ENCODE measurements at places on chromosomes 5 and 9.

- no peak for DNase-seq
Observed at GRCh38 chr5:149851211-149851610, 93.4 kb downstream of the PDE6A start.

DNA sequence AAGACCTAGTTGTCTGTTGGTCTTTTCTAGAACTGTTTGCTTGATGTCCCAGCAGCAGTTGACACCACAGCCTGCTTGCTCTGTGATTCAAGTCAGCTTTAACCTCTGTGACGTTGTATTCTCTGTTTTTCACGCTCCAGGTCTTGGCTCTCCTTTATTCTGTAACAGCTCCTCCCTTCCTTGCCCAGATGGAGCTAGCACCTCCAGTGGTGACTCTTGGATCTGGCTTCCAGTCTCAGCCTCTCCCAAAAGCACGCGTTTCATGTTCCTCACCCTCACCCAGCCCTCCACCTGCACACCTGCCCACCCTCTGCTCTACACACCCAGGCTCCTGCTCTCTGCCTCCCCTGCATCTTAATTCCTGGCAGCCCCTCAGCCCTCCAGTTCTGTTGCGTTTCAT, 50.6 kb downstream of the DMRT1 start:
- DNase-seq, result no peak

GRCh38 chr9:86282979-86283535, 719 bp upstream of the ISCA1 start:
- no peak for DNase-seq

- DNase-seq, result no peak
Observed at GRCh38 chr5:134490255-134490924, 35.1 kb upstream of the JADE2 start.

DNA sequence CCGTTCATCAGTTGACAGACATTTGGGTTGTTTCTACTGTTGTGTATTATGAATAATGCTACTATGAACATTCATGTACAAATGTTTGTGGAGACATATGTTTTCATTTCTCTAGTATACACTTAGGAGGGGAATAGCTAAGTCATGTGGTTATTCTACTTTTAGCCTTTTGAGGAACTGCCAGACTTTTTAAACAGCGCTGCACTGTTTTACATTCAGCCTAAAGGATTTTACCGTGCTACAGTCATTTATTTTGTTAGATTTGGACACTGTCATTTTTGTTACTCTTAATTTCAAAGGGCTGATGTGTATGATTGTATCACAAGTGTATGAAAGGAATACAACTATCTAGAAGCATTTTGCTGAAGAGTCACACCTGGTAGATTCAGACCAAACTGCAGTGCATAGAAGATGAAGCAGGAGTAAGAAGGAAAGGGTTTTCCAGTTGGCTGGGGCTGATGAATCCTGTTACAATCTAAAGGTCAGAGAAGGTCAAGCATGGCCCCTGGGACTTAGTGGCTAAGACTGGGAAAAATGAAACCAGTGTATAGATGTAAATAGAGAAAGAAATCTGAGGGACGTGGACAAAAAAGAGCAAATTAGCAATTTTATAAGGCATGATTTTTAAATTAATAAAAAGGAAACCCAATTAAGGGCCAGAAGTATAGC, 509.7 kb downstream of the PSAT1 start:
- no peak for DNase-seq

GRCh38 chr5:127447827-127448226, 69.6 kb upstream of the PRRC1 start:
- no peak for DNase-seq

DNA sequence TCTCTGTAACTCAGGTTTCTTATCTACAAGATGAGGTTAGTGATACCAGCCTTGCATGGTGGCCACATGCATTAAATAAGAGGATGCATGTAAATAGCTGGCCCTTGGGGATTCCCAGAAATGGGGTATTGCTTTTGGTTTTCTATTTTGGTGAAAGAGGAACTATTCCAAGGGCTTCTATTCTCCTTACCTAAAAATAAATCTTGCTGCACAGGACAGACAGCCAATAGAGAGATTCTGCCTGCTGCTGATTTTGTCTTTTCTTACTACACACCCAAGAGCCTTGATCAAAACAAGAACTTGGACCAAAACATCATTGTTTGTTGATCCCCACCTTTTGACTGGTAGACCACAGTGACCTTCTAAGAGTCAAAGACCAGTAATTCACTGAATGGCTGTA, 161.8 kb downstream of the PJA2 start:
- DNase-seq, result no peak

DNA sequence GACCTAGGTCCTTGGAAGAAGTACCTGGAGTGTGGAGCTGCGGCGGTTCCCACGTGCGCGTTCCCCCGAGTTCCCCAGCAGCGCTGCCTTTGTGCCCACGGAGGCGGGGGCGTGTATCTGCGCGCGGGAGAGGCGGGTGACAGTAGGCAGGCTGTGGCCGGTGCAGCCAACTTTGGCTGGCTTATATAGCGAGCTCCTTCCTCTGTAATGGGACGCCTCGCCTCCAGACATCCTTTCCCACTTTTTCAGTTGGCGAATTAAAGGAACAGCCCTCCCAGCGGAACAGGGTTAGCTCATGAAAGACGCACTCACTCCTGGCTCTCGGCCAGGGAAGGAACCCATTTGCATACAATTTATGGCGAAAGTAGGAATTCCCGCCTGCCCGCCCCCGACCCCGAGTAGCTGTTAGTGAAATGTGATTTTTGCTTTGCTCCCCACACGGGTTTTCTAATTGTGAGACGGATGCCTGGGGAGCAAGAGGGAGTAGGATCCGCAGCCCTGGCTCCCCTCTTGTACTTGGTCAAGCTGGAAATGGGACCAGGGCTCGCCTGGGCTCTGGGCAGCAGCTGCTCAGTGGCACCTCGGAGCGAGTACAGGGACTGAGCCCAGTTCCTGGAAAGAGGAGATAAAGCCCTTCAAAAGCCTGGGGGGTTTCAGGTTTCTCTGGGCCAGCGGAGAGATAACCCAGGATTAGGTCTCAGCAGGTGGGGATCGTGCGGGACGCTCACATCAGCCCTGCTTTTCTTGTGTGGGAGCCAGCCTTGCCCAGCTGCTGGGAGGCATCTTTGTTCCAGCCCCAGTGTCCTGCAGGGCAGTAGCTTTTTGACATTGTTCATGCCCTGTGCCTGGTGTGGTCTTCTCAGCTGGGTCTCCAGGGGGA, at the start of gene TNC:
Gene TNC (minus strand): TSS at position 159 of the 880 bp plus-strand sequence. CDS start 27,139 bp downstream, outside the sequence.
- no peak for DNase-seq

- DNase-seq, result no peak
Observed at GRCh38 chr9:134888603-134889190, 8.1 kb downstream of the FCN2 start.
